Urothelium cell line (cell line): ENCODE measurements at places on chromosomes 16 and 17.

DNA sequence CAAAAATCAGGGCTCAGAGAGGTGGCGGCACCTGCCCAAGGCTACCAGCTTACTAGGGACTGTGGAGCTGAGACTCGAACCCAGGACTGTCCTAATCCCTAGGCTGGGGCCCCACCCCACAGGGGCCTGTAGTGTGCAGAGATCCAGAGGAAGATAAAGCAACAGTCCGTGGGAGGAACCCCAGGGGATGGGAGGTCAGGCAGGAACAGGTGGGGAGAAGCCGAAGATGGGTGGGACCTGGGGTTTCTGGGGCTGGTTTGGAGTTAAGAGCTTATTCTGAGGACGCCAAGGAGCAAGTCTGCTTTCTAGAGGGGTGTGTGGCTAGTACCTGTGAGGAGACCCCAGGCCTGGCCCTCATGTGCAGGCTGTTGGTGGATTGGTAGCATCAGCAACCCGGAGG, 14.9 kb downstream of the C16orf74 start:
- no peak for DNase-seq

DNA sequence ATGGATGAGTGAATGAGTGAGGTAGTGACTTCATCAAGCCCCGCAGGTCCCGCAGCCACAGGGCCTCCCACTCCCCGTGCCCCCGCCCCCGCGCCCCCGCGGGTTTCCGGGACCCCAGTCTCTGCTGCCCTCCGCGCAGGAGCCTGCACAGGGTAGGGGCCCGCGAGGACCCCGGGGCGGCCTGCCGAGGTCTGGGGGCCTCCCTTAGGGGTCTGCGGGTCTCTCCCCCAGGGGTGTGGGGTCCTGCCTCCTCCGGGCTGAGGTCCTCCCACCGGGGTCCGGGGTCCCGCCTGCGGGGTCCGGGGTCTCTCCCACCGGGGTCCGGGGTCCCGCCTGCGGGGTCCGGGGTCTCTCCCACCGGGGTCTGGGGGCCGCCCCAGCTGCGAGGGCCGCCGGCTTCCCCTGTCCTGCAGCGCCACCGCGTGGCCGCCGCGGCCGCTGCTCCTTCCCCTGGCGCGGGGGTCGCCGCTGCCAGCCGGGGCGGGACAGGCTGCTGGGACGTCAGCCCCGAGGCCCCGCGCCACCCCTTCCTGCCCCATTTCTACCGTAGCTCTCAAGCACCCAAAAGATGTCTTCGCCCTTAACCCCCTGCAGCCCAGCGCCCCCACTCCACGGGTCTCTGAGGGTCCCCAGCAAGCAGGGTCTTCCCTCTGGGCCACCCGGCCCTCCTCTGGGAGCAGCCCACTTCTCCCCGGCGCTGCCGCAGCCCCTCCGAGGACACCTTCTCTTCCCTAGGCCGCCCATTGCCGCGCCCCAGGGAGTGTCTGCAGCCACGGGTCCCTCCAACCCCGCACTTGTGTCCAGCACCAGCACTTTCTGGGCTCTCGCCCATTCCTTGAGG, 10.4 kb upstream of the CHMP6 start:
- peak; percentile 84 for DNase-seq

DNA sequence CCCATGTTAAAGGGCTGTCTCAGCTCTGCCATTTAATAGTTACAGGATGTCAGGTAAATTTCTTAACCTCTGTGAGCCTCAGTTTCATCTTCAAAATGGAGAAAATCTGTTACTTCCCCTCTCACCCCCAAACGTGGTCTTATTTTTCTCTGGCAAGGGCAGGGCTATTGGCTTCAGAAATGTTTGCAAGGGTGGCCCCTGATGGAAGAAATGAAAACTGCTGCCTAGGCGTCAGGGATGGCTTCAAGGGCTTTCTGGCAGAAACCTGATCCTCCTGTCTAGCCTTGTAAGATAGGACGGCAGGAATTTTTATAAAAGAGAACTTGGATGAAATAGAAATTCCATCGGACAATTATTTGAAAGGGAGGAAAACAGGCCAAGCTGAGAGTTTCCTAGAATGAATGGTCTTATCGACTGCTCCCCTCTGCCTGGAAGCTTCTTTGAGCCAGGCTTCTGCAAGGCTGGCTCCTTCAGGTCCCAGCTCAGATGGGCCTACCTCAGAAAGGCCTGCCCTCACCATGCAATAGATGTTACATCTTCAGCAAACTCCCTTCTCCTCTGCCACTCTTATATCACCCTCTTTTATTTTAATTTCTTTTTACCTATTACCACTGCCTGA, 43.0 kb upstream of the TANGO6 start:
- peak; percentile 79 for DNase-seq

DNA sequence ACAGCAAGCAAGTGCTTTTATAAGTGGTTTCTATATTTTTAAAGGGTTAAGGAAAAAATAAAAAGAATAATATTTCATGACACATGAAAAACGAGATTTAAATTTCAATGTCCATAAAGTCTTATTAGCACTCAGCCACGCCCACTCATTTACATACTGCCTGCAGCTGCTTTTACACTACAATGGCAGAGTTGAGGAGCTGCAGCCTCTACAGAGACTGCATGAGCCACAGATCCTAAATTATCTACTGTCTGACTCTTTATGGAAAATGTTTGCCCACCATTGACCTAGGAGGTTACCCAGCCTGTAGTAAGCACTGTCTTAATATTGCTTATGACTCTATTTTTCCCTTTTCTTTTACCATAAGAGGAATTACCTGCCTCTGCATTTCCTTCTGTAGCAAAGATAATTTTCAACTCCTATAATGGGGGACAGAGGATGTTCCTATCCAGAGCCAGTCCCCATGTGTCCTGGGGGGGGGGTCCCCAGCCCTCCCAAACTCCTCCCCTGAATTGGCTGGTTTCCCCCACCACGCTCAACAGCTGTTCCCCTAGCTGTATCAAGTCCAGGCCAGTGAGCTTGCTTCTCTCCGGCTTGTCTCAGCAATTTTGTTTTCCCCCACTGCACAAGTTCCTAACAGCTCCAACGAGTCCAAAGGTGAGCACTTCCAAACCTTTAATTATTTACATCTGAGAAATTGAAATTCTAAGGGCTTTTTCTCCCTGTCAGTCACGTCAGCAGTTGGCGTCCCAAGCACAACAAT, 139.4 kb upstream of the ERCC4 start:
- no peak for DNase-seq

DNA sequence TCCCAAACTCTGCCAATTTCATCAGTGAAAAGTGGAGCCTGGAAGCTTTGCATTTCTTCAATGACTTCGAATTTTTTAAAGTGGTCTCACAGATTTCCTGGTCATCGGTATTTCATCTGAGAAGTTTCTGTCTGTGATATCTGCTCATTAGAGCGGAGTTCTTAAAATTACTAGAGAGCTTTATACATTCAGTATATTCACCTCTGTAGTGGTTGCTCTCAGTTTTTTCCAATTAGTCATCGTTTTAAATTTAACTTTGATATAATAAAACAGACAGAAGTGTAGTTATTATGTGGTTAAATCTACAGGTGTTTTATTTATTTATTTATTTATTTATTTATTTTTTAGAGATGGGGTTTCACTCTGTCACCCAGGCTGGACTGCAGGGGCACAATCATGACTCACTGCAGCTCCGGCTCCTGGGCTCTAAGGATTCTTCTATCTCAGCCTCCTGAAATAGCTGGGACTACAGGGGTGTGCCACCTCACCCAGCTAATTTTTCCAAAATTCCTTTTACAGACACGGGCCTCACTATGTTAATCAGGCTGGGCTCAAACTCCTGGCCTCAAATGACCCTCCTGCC, 16.0 kb downstream of the ARHGAP17 start:
- no peak for DNase-seq

GRCh38 chr16:49964973-49965372, 60.1 kb upstream of the CNEP1R1 start:
- no peak for DNase-seq

GRCh38 chr17:11871773-11872172, 125.5 kb downstream of the ZNF18 start:
- no peak for DNase-seq

DNA sequence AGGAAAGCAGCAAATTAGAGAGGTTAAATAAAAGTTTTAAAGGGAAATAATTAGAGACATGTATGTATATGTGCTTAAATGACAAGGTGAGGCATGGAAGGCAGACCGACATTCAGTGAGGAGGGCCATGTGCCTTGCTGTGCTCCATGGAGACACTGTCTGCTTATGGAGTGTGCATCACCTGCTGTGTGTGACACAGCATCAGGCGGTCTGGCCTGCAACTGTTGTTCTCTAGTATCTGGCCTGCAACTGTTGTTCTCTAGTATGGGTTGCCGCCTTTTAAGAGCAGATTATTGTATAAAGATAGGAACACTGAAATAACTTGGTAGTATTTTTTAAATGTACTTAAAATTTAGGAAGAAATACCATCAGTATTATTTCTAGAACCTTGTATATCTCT, 225.1 kb downstream of the LGALS9B start:
- DNase-seq, result no peak

DNA sequence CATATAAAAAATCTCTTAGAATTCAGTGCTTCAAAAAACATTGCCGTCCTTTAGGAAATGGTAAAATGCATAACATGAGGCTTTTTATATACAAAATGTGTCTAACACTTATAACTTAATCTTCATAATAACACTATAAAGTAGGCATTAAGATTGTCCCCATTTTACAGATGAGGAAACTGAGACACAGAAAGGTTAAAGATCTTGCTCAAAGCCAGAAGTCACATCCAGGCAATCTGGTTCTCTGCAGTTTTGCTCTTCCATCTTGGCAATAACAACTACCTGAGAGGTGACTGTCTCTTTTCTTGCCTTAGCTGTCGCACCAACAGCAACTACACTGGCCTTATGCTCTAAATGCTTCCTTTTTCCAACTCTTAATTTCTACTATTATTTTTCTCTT, 24.5 kb downstream of the AP1G1 start:
- no peak for DNase-seq

DNA sequence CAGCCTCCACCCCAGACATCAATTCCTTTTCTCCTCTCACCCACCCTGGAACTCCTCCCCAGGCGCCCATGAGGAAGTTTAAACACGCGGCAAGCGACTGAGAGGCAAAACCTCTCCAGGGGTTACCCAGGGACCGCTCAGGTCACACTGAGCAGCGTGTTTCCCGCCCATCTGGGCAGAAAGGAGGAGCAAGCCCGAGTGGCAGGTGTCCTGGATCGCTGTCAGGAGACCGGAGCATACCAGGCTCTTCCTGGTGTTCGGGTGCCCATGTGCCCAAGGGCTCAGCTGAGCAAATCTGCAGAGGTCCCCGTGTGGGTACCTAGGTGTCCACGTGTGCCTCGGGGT, 491 bp downstream of the SLC25A19 start:
- peak; percentile 73 for DNase-seq

DNA sequence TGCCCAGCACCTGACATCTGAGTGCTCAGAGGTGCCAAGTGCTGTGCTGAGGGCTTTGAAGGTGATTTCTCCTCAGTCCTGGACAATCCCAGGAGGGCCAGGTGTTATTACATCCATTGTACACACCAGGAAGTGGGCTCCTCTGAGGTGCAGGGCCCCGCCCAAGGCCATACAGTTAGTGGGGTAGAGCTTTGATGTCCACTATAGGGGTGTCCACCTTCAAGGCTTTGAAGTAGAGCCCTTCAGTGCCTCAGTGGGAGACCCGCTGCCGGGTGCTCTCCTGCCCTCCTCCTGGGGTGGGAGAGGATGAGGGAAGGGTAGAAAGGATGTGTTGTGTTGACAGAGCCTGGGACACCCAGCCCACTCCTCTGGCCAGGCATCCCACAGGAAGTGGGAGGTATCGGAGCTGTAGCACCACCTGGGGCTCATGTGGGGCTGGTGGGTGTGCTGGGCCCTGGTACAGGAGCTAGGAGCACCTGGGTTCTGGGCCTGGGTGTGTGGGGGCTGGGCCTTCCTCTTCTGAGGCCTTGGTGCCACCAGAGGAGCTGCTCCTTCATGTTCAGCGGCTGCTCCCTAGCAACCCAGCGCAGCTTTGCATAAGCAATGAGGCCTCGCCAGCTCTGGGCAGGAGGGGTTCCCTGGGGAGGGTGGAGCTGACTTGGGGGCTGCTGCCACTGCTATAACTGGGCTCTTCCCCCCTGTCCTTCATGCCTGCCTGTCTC, 7.4 kb downstream of the LASP1 start:
- DNase-seq, result no peak

- DNase-seq, result peak; percentile 42
Observed at GRCh38 chr17:30824002-30824355, 513 bp downstream of the CRLF3 start.

DNA sequence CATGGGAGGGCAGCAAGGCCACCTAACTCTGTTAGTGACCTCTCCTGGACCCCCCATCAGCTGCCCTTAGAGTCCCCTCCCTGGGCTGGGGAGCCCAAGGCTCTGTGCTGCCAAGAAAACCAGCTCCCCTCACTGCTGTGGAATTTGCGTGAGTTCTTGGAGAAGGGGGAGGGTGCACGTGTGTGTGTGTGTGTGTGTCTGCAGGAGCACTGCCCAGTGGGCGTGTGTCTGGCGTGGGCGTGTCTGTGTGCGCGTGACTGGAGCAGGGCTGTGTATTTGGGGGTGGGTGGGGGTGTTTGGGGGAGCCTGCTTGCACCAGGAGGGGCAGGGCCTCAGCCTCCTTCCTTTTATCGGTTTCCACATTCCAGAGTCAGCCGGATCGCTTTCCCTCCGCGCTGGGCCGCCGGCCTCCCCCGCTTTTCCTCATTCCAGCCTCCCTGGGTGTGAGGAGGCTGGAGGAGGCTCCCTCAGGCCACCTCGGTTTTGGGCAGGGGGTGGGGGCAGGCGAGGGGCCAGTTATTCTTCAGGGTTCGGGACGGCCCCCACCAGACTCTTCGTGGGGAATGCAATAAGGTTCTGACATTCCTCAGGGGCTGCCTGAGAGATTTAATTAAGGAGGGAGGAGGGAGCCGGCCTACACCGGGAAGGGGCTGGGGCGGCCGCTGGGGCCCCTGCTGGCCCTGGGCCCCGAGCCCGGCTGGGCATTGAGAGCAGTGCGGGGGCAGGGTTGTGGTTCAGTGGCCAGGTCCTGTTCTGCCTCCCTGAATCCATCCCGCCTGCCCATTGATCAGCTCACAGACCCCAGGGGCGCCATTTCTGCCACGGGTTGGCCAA, 2.5 kb downstream of the VASN start:
- peak; percentile 74 for DNase-seq

DNA sequence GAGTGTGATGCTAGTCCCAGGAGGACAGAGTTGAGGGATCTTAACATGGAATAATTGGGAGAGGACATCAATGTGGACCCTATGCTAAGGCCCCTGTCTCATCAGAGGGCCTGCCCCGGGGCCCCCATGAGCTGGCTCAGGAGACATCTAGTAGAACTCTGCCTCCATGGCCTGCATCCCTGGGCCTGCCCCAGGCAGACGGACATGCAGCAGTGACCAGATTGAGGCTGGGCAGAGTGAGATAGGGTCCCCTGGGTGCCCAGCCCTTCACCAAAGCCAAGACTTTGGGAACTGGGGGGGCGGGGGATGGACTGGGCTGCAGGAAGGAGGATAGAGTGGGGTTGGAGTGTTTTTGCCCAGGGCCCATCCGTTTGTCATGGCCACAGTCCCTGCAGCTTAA, 115.2 kb downstream of the CCDC182 start:
- no peak for DNase-seq

DNA sequence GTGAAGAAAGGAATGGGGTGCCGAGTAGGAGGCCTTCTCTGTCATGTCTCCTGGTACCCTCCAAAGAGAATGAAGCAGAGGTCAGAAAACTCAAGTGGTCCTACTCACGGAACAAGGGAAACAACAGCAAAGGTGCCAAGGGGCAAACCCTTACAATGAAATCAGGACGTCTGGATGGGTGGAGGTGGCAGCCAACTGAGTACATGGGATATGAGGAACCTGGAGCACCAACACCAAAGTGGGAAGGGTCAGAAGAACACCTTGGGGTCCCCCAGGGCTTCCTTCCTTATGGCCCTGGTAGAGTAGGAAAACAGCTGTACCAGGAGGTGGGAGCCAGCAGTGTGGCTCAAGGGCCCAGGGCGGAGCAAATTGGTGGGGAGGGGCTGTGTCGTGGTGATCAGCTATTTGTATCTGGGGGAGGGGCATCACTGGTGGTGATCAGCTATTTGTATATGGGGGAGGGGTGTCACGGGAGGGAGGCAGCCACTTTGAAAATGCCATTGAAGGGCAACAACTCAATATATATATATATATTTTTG, 643 bp downstream of the HIGD1B start:
- no peak for DNase-seq
